ENCODE measurements at places on chromosomes 7 and 10.

- DNase-seq = no peak
Measured at GRCh38 chr7:36366005-36366717, 23.5 kb upstream of the ANLN start.

DNA sequence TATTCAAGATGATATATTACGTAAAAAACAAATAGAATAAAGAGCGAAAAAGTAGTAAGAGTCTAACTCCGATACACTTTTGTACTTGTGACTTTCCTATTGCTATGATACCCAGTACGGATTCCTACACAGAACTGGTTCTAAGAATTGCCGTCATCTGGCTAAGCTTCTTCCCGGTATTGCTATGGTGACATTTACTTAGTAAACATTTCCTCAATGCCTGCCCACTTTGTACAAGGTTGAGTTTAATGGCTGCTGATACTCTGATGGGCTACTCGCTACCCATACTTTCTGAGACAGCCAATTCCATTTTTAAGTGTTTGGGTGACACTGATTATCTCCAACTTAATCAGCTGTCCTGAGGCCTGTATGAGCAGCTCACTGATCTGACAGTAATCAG, 55.6 kb downstream of the OSBPL3 start:
- DNase-seq = no peak

GRCh38 chr10:126798649-126799048, 106.6 kb upstream of the DOCK1 start:
- DNase-seq = no peak

GRCh38 chr10:95502377-95502776, 58.8 kb downstream of the SORBS1 start:
- DNase-seq = no peak

GRCh38 chr7:50648570-50649169, 83.5 kb upstream of the DDC start:
- DNase-seq = no peak

- DNase-seq = no peak
Measured at GRCh38 chr7:76069238-76069638, 21.3 kb downstream of the MDH2 start.

- DNase-seq = no peak
Measured at GRCh38 chr7:41979834-41980307, 257.1 kb downstream of the GLI3 start.

GRCh38 chr7:70700941-70701425, 431.0 kb upstream of the GALNT17 start:
- no peak for DNase-seq

DNA sequence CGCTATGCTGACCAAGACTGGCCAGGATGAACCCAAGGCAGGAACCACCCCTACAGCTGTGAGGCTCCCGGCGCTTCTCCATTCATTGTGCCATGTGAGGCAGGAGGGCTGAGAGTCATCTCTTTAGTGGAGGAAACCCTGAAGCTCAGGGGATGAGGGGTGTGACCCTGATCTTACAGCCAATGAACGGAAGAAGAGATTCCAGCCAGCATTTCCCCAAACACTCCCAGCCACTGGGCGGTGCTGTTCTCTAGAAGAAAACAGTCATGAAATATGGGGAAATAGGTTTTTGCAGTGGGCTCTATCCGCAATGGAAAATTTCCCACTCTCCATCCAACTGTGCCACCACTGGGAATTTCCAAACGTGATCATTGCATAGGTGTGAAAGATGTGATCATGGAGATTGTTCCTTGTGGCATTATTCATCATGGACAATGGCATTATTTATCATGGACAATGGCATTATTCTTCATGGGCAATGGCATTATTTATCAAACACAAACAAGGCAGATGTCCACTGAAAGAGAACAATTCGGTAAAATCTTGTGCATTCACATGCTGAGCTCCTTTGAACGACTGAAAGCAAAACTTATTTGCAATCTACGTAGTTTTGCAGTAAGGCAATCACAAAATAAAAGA, 14.0 kb upstream of the SLC18A2 start:
- no peak for DNase-seq

GRCh38 chr7:83934118-83934734, 260.4 kb downstream of the SEMA3A start:
- DNase-seq = no peak

DNA sequence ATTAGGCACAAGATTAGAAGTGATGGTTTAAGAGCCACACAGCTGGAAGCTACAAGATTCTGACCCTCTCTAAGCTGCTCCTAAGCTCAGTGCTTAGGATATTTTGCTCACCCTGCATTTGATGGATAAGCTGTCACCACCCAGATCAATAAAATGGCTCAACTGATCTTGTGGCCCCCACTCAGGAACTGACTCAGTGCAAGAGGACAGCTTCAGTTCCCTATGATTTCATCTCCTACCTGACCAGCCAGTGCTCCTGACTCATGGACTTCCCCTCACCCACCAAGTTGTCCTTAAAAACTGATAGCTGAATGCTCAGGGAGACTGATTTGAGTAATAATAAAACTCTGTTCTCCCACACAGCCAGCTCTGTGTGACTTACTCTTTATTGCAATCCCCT, 833.8 kb downstream of the GRID1 start:
- no peak for DNase-seq

GRCh38 chr7:81871606-81872265, 101.9 kb upstream of the HGF start:
- no peak for DNase-seq

DNA sequence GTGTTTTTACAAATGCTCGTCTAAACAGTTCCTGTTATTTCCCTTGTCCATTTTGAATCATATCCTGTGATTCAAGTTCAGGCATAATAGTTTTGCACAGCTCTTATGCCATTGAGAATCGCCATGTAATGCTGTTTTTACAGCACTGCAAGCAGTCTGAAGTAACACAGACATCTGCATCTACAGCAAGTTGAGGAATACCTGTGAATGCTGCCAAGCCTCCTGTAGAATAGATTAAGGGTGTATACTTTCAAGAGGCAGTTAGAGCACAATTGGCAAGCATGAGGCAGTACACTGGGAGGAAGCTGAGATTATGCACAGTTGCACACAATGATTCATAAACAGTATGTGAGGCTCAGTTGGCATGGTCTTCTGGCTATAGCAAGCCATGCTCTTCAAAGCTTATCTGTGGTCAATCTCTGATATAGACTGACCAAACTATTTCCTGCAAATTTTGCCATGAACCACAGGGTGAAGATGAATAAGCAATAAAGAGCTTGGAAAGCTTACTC, 121.9 kb upstream of the AKR1E2 start:
- no peak for DNase-seq

DNA sequence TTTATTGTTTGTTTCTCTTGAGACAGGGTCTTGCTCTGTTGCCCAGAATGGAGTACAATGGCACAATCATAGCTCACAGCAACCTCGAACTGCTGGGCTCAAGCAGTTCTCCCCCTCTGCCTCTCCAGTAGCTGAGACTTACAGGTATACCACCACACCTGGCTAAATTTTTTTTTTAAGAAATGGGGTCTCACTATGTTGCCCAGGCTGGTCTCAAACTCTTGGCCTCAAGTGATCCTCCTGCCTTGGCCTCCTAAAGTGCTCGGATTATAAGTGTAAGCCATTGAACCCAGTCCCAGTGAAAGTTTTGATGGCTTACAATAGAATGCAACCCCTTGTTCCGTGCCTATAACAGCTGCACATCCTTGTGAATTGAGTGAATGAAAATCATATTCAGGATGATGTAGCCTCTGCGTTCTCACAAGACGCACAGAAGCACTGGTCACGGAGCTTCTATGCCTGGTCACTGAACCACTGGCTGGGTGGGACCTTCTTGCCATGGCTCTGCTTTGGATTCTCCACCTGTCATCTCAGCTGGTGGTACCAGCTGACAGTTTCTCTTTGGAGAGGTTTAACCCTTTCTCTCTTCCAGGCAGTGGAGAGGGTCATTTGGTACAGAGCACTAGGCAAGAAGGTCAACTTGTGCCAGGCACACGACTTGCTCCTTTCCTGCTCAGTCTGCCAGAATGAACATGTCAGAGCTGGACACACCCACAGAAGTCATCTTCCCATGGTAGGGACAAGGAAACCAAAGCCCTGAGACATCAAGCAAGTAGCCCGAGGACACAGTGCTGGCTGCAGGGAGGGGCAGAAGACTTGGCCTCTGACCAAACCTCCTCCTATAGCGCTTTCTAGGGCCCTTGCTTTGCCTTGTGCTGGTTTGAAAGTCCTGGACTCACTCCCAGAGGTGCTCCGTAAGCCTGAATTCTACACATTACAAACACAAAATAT, 89.6 kb downstream of the ATXN7L1 start:
- DNase-seq = no peak

DNA sequence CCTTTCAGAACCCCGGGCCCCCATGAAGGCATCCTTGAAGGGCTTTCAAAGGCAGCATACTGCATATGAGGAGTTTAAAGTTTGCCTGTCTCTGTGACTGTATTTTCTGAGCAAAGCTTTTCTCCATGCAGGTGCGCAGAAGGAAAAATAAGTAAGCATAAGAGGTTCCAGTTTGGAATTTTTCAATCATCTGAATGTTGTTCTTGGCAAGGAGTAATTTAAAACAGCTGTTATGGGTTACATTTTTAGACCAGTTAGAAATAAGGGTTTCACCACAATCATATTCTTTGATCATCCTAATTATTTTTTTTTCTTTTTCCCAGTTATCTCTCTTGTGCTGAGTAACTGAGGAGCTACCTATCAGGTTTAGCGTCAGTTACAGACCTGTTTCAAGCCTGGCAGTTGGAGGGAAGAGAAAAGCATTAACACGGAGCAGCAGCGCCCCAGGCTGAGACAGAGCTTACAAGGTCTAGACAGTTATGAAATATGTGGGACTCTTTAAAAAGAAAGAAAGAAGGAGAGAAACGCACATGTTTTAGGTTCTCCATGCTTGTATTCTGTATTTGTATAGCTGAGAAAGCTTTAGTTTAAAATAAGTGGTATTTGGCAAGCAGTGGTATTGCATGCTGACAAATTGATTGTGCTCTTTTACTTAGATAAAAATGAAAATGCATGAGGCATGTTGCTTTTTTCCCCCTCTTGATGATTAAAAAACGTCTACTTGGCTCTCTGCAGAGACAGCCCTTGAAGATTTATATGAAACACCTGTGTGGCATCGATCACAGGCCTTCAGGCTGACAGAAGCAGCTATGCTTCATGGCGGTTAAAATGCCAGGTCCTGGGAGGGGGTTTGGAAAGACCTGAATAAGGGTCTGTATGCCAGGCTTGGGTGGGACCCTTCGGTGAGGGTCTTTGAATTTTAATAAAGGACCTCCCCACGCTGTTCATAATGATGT, 157.6 kb downstream of the GRK5 start:
- DNase-seq = no peak

- DNase-seq = peak; percentile 88
Measured at GRCh38 chr7:129218514-129219062, 6.2 kb upstream of the AHCYL2 start.

GRCh38 chr10:132690401-132690800, 95.5 kb downstream of the NKX6-2 start:
- DNase-seq = no peak

DNA sequence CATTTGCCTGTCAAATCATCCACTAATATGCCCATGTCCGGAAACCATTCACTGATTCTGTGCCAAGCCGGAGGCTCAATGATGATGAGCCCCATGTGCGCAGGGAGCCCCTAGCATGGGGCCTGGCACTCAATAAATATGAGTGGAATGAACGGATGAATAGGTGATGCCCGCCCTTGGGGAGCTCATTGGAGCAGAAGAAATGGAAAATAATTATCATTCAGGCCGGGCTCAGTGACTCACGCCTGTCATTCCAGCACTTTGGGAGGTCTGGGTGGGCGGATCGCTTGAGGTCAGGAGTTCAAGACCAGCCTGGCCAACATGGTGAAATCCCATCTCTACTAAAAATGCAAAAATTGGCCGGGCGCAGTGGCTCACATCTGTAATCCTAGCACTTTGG, 11.0 kb downstream of the RHBDD2 start:
- DNase-seq = no peak

- DNase-seq = no peak
Measured at GRCh38 chr10:76509446-76509845, 1078.0 kb downstream of the LRMDA start.

GRCh38 chr10:31034098-31034909, 2.6 kb upstream of the ZNF438 start:
- DNase-seq = no peak

DNA sequence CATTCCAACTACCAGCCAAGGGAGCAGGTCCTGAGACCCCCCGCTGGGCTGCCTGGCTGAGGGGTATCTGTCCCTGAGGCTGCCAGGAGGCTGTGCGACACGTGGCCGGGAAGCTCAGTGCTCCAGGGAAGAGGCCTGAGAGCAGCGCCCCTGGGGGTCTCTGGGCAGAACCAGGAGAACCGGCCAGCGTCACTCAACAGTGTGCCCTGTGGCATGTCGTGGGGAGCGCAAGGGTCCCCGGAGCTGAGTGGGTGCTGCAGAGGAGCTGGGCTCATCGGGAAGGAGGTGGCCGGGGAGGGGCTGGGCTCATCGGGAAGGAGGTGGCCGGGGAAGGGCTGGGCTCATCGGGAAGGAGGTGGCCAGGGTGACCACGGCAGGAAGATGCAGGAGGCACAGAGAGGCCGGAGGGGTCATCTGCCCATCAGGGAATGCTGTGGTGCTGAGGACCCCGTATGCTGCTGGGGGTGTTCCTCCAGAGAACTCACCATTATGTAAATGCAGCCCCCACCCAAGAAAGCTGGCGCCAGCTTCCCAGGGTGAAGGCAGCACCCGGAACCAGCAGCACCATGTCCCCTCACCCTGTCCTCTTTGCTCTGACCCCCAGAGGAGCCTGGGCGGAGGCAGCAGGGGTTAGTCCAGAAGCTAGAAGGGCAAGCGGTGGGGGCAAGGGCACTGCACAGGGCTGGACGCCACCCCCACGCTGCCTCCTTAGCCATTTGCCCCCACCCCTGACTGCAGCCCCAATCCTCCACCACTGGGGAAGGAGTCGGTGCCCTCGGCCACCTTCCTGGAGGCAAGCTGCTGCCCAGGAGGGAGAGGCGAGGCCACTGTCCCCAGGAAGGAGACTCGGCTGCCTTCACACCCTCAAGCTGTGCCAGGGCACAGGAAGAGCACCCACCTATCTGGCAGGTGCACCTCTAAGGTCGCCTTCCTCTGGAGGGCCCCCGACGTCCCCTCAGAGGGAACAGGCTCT, 33.3 kb downstream of the CALML3 start:
- no peak for DNase-seq

- DNase-seq = no peak
Measured at GRCh38 chr10:102834143-102834542, 3.1 kb downstream of the CYP17A1 start.

DNA sequence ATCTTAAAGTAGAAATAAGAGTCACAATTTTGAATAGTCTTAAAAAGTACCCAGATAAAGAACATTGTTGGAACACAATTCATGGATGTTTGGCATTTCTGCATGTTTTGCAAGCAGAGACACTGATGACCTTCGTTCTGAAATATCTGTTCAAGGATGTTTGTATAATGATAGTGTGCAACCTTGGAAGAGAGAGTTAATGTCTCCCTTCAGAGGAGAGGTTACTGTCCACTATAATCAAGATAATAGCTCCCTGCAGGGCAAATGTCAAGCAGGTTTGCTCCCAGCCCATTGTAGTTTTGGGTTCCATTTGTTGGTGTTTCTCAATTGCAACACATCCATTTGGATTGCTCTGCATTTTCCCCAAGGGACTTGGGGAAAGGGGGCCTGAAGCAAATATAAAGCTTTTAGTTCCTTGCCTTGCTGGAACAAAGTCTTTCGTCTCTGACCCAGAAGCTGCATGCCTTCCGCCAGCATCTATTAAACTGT, 45.2 kb downstream of the COL1A2 start:
- DNase-seq = no peak

- no peak for DNase-seq
Measured at GRCh38 chr10:77788496-77789010, 138.0 kb downstream of the DLG5 start.
